A549 treated with DMSO at 1 μM for 4 hours (cell line): ENCODE measurements at places on chromosomes 4 and X. TPM values are rescaled to one million over a fixed set of nuclear protein-coding genes. Genes with fewer than 3 reads are reported as not detected.

Gene MSX1
- total RNA-seq, result 7.5 to 12.4 TPM (median 11.0 TPM) in 5 replicates

Gene ABCG2
- total RNA-seq, result 22.0 to 27.1 TPM (median 22.7 TPM) in 5 replicates

Gene SORBS2
- total RNA-seq, result 0.02 to 0.27 TPM (median 0.20 TPM) in 5 replicates

Gene GAGE12F
- not detected in 5 replicates for total RNA-seq

Gene NUDT10
- total RNA-seq, result 0.28 to 0.56 TPM (median 0.45 TPM) in 5 replicates

Gene DKK2
- not detected in 5 replicates for total RNA-seq

Gene SPCS3
- total RNA-seq, result 29.5 to 49.3 TPM (median 42.3 TPM) in 5 replicates

Gene DNAAF6
- 0.09 to 0.25 TPM in 2 of 5 replicates, not detected in the others for total RNA-seq

Gene SHISA3
- not detected in 5 replicates for total RNA-seq

Gene CD40LG
- not detected in 5 replicates for total RNA-seq
